ENCODE measurements at places on chromosomes 1 and 21. TPM values are rescaled to one million over a fixed set of nuclear protein-coding genes. Genes with fewer than 3 reads are reported as not detected.

DNA sequence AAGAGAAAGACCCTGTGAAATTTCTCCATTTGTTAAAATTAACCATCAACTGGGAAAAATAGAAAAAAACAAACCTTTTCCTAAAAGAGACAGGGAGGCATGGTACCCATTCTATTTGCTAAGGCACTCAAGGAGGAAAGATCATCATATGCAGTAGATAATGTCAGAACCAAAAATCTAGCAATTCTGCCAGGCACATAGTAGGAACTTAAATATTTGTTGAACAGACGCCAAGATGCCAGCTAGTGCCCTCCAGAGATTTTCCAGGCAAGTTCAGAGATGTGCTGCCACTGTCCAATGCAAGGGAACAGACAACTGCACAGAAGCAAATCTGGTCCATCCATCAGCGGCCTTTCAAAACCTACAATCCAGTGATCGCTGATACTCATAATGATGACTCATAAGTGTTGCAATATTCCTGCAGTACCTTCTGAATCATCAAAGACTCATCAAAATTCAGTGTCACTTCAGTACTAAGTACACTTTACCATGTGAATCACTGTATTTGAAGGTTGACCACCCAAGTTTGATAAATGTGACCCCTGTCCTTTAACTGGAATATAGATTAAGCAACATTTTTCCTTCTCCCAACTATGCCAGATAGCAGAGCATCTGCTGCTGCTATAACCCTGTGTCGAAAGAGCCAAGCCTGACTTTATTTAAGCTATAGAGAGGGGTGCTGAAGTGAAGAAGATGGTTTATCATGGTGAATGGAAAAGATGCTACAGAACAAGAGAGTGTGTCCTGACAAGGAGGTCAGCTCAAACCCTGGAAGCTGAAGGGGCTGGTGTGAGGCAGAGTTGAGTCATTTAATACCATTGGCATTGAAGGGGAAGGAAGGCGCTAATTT is 99.1 kb downstream of the MT1HL1 start:
- no peak for DNase-seq

- DNase-seq: no peak
Observed at GRCh38 chr1:18155881-18156385, 48.3 kb downstream of the IGSF21 start.

ANGPTL1 gene
- 19.0 TPM for total RNA-seq

DNA sequence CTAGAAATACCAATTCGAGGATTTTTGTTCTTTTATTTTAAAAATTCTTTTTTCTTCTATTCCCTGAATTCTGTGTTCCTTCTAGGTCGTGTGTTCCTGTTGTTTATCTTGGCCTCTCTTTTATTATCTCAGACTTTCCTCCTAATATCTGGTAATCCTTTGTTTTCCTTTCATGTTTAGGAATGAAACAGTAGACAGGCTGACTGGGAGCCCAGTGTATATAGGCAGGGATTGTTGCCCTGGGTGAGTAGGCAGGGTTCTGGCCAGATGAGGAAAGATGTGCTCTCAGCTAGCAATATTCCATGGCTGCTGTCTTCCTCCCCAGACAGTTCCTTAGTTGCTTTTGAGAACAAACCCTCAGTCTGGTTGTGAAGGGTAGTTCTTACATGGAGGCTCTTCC is 161.8 kb upstream of the PDE4B start:
- peak; percentile 19 for DNase-seq

DNA sequence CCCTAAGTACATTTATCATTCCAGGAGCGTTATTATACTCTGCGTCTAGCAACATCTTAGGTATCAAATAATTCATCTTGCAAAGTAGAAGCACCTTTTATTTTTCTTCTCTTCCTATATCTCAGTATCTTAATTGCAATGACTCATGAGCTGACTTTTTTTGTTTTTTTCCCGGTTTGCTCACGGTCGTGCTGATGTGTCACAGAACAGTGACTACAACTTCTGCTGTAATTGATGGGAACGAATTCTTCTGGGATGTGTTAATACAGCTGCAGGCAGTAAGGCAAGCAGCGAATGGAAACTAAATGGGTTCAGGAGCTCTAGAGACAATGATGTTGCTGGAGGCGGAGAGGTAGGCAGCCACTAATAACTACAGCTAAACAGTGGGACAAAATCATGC is 89.8 kb upstream of the TMPRSS15 start:
- no peak for DNase-seq

TAL1 gene
- 5.1 TPM for total RNA-seq

PLPPR4 gene
- 1.9 TPM for total RNA-seq

SLC30A2 gene
- total RNA-seq: 1.0 TPM

All from left cardiac atrium (tissue), 4 donors.